ENCODE measurements at places on chromosomes 3 and 15.

GRCh38 chr3:23189187-23189586 lies 13.9 kb upstream of the UBE2E2 start:
- no peak for DNase-seq

DNA sequence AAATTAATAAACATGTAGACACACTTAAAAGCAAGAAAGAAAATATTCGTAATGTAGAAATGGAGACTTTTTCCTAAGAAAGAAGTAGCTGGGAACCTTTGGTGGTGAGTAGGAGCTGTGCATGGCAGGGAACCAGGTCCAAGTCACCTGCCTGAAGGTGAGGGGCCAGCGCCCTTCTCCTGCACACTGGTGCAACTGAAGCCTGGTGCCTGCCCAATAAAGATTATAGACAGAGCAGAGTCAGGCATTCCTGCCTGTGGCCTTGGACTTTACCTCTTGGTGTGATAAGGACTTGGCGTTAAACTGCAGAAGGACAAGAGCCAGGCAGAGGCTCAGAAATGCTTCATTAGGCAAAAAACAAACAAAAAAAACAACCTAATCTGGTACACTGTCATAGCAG lies 14.2 kb downstream of the CFAP91 start:
- DNase-seq, result no peak

DNA sequence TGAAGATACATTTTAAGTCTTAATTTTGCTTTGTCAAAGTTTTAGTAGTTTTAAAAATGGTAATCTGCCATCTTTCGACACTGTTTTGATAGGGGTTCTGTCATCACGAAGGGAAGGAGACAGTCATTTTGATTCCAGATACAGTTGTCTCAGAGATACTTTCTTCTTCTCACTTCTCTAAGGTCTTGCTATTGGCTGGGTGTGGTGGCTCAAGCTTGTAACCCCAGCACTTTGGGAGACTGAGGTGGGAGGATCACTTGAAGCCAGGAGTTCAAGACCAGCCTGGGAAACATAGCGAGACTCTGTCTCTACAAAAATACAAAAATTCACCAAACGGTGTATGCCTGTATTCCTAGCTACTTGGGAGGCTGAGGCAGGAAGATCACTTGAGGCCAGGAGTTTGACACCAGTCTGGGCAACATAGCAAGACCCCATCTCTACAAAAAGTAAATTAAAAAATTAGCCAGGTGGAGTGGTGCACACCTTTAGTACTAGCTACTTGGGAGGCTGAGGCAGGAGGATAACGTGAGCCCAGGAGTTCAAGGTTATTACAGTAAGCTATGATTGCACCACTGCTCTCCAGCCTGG lies 3.3 kb downstream of the RAB8B start:
- no peak for DNase-seq

DNA sequence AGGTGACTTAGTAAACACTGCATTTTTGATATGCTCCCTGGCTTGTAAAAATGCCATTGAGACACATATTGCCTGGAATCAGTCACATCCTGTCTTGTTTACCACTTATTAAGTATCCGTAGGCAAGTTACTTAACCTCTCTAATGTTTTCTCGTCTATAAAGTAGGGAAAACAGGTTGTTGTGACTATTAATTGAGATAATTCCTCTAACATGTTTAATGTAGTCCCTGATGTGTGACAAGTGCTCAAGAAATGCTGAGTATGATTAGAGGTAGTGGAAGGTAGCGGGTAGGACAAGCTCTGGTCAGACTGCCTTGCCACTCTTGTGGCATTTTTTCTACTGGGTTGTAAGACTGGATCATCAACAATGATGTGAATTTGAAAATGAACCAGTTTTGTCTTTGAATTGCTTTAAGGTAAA lies 54.1 kb downstream of the NFKBIZ start:
- DNase-seq, result no peak

- no peak for DNase-seq
Observed at GRCh38 chr15:96497951-96498350, 167.5 kb downstream of the NR2F2 start.

Data from caudate nucleus (tissue), 63 donors.